ENCODE measurements at places on chromosomes 4 and X.

DNA sequence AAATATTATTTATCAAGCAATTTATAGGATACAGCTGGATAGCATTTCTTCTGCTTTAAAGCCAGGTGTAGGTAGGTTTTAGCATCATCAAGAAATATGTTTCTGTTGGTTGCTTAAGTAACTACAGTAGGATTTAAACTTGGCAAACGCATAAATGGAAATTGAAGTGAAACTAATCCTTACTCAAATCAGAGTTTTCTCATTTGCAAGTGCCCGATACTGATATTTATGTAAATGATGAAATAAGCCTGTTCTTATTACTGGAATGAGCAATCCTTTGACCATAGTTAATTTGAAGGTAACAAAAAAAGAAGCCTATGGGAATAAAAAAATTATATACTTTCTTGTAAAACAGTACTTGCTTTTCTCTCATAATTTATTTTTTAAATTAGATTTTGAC lies 23.2 kb upstream of the PIGA start:
- no peak for DNase-seq

DNA sequence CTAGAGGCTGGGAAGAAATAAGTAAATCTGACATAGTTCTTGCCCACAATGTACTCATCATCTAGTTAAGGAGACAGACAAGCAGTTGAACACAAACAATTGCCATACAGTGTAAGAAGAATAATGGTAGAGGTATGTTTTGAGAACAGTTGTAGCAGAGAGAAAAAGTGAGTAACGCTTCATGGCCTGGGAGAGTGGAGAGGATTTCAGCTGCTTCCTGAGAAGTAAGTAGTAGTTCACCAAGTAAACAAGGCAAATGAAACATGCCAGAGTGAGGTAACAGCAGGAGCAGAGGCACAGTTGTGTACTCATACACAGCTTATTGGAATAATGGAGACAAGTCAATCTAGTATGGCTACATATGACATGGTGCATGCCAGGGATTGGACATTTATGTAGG lies 53.6 kb upstream of the RAP2C start:
- DNase-seq, result no peak

DNA sequence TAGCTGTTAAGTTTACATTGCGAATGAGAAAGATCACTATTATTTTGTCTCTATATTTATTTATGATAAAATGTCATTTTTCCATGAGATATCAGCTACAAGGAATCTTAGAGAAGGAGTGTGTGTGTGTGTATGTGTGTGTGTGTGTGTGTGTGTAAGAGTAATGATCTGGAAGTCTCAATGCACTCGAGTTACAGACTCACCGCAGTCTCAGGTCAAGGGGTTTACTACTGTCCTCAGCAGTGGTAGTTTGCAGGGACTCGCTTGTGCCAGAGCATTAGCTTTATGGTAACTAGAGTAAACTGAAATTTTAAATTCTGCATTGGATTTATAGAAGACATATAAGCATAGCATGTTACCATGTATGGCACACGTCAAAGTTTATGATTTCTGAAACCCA lies 30.8 kb downstream of the LRP2BP start:
- no peak for DNase-seq

GRCh38 chr4:39657465-39657864 lies 18.8 kb upstream of the SMIM14 start:
- DNase-seq, result no peak

GRCh38 chr4:183831026-183831446 lies 74.1 kb upstream of the STOX2 start:
- no peak for DNase-seq

DNA sequence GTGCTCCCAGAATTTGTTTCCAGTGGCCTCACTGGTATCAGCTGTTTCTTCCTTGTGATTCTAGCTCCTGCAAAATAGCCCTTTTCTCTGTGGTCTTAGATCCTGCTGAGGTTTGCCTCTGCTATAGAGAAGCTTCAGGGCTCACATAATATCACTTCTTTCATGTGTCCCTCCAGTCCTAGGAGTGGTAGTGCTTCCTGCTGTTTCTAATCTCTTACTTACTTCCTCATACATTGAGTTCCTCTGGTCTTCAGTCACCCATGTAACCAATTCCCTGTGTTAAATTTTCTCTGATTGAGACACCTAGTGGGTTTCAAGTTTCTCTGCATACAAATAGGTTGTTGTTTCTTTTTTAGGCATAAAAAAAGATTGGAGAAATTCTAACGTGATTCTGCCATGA lies 1567.9 kb downstream of the ARAP2 start:
- DNase-seq, result no peak

DNA sequence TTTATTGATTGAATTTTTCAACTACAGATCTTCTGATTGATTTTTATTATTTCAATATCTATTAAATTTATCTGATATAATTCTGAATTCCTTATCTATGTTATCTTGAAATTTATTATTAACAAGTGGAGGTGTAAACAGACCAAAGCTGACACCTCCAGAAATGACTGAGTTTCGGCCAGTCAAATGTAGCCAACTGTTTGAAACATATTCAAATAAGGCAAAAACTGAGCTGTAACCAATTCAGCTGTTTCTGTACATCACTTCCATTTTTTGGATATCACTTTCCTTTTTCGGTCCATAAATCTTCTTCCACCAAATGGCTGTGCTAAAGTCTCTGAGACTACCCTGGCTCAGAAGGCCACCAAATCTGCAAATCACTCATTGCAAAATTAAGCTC lies 2127.3 kb upstream of the AGA start:
- DNase-seq, result no peak
